ENCODE measurements at places on chromosomes 7 and 10. TPM values are rescaled to one million over a fixed set of nuclear protein-coding genes. Genes with fewer than 3 reads are reported as not detected.
A peak's percentile ranks its signal among the peaks of the same experiment; 100 is the strongest.

The PRKG1 gene
- polyA plus RNA-seq = 12.0 TPM

The TAS2R5 gene
- polyA plus RNA-seq = 6.6 TPM

The WDR86 gene
- 12.0 TPM for polyA plus RNA-seq

The TPK1 gene
- 5.4 TPM for polyA plus RNA-seq

The RELN gene
- 5.0 TPM for polyA plus RNA-seq

The SCRN1 gene
- polyA plus RNA-seq = 25.2 TPM

The CRTAC1 gene
- polyA plus RNA-seq = 2.5 TPM

The AQP1 gene
- polyA plus RNA-seq = 81.6 TPM

The VWC2 gene
- polyA plus RNA-seq = 0.63 TPM

The KCNMA1 gene
- 19.6 TPM for polyA plus RNA-seq

The TRPV6 gene
- polyA plus RNA-seq = 2.2 TPM

The PLXNA4 gene
- polyA plus RNA-seq = 3.2 TPM

The XRCC2 gene
- polyA plus RNA-seq = 6.0 TPM

The LRRN3 gene
- 7.1 TPM for polyA plus RNA-seq

GRCh38 chr7:151891182-151891581, 14.3 kb upstream of the PRKAG2 start:
- DNase-seq = peak; percentile 91

DNA sequence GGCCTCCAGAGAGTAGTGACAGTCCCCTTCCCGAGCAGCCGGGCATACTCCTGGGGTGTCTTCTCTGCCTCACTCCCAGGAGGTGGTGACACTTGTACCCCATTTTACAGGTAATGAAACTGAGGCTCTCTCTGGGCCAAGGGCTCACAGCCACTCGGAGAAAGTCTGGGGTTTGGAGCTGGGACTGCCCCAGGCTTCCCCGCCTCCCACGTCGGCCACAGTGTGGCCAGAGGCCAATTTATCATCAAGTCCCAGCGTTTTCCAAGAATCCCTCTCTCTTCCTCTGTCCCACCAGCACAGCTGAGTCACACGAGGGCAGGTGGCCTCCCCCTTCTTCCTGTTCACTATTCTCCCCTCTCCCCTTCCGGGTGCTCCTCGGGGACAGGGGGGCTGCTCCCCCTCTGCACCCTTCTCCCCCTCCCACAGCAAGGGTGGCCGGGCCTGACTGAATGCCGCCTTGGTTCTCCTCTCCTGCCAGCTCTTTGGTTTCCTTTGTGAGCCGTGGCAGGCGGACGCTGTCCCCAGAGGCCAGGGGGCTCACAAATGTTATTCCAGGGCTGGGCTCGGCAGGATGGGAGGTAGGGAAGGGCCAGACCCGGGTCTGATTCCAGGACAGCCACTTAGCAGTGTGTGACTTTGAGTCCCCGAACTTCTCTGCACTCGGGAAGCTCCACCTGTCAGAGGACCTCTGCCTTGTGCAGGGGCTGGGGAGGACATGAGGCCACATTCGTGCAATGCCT, 17.7 kb downstream of the CLIP2 start:
- no peak for DNase-seq

- no peak for DNase-seq
These were observed 291.1 kb downstream of the ZNF248 start for GRCh38 chr10:37566332-37566731.

DNA sequence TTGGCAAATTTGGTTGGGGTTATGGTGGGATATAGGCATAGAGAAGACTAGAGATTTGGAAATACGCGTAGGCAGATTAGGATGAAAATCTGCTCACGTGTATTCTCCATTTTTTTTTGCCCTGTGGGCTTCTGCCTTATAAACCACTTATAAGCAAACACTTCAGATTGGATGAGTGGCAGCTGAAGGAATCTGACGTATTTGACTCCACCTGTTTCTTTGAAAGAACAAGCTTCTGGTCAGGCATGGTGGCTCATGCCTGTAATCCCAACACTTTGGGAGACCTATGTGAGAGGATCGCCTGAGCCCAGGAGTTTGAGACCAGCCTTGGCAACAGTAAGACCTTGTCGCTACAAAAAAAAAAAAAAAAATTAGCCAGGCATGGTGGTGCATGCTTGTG, 5.1 kb downstream of the STK31 start:
- DNase-seq = no peak

DNA sequence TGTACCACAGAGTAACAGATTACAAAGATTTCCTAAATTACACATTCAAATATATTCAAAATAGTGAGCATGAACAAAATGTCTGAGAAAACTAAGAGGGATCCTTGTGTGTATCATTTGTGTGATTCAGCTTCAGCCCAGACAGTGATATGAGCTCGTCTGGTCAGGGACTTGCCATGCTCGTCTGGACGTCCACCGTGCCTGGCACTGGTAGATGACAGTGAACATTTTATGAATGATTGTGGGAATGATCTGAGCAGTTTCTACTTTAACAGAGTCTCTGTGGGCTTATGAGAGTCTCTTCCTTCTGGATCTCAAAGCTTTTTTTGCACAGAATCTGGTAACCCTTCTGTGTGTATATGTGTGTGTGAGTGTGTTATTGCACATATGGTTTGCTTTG, 34.2 kb upstream of the ANKRD2 start:
- DNase-seq = no peak

- no peak for DNase-seq
These were observed 101.0 kb downstream of the UBE2H start for GRCh38 chr7:129851809-129852208.

DNA sequence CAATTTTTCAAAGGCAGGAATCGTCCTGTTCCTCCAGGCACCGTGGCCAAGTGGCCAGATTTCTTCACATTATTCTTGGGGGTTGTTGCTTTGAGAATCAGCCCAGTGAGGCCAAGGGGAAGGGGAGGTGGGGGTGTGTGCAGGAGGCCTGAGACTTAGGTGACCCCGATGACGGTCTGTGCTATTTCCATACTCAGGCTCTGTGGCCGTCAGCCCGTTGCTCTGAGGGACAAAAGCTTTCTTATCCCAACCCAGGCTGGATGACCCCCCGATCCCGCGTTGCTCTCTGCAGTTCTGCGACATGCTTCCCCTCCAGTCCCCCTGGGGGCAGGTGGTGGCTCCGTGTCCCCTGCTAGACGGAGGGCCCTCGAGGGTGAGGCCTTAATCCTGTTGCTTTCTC, 14.2 kb downstream of the DOCK1 start:
- DNase-seq = no peak

DNA sequence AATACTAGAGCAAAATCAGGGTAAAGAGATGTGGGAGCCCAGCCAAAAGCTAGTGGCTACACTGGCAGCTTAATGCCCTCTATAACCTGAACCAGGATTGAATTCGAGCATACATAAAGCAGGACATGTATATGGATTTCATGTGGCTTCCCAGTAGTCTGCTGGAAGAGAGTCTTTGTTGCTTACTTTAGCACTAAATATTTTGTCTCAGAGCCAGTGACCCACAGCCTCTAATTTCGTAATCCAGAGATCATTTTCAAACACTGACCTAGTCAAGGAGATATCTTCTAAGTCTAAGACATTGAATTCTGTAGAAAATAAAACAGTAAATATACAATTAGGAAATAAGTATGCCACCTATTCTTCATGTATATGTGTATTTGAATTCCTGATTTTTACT, 64.2 kb upstream of the GNAI1 start:
- DNase-seq = no peak

- no peak for DNase-seq
These were observed 98.2 kb downstream of the UNCX start for GRCh38 chr7:1330801-1331425.

GRCh38 chr10:3179174-3179573, 6.6 kb upstream of the PITRM1 start:
- no peak for DNase-seq

DNA sequence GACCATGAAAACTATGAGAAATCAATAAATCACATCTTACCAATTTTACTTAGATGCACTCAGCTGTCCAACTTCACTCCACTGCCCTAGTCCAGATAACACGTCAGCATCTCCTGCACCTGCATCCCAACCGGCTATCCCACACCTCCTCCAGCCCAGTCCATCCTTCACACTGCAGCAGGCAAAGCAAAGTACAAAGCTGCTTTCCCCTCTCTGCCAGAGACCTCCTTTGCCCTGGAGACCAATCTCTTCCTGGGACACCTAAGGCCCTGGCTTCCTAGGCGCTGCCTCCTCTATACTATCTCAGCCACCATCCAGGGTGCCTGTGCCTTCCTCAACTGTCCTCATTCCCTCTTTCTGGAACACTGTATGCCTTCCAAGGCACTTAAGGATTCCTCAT, 90.3 kb upstream of the DDC start:
- DNase-seq = no peak

DNA sequence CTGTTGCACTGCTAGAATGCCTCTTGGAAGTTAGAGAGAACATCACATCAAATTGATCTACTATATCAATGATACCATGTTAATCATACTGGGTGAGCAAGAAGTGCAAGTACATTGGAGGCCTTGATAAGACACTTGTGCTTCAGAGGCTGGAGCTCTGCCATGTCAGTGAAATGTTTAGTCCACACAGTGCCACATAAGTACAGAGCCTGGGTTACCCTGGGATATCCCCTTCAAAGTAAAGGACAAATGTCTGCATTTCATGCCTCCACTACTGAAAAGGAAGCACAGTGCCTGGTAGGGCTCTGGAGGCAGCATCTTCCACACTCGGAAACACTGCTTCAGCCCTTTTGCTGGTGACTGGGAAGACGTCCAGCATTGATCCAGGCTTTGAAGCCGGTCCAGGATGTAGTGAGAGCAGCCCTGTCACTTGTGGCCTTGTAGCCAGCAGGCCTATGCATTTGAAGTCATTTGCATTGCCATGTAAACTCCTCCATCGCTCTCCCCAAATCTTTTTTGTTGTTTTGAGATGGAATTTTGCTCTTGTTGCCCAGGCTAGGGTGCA, 15.7 kb upstream of the STN1 start:
- no peak for DNase-seq

- no peak for DNase-seq
These were observed 161.1 kb downstream of the CRPPA start for GRCh38 chr7:16260236-16260728.

- DNase-seq = peak; percentile 21
These were observed 74.3 kb downstream of the CFAP46 start for GRCh38 chr10:132867801-132868644.

- DNase-seq = no peak
These were observed 24.8 kb upstream of the INPP5A start for GRCh38 chr10:132512693-132513345.

DNA sequence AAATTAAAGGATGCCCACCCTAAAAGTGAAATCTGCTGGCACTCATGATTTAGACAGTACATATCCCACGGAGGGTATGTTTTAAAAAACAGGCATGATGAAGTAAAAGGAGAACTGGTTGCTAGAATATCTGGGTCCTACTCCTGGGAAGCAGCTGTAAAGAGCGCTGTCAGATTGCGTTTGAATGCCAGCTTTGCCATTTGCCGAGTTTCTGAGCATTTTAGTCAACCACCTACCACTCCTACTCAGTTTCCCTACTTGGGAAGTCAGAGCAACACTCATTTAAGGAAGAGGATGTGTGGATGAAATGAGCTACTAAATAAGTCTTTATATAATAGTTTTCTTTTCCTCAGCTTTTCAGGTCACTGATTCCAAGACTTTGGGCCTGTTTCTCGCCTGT, 1.1 kb upstream of the UMAD1 start:
- DNase-seq = no peak

- no peak for DNase-seq
These were observed 26.4 kb downstream of the PRF1 start for GRCh38 chr10:70575874-70576802.

GRCh38 chr7:126083014-126083413, 1153.4 kb upstream of the POT1 start:
- DNase-seq = no peak

DNA sequence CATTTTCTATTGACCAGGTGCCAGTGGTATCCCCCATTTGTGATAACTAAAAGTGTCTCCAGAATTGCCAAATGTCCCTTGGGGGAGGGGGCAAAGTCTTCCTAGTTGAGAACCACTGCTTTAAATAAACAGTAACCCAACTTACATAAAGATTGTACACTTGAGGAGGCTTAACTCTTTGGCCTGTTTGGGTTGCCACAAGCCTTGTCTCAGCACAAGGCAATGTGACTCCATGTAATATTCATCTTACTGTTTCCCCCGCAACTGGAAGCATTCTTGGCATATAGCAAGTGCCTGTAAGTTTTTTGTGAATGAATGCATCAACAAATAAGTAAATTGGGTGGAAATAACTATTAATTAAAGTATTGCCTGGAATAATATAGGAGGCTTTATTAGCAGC, 108.3 kb downstream of the ANK3 start:
- no peak for DNase-seq

GRCh38 chr7:127911968-127912511, 119.2 kb downstream of the LRRC4 start:
- no peak for DNase-seq

DNA sequence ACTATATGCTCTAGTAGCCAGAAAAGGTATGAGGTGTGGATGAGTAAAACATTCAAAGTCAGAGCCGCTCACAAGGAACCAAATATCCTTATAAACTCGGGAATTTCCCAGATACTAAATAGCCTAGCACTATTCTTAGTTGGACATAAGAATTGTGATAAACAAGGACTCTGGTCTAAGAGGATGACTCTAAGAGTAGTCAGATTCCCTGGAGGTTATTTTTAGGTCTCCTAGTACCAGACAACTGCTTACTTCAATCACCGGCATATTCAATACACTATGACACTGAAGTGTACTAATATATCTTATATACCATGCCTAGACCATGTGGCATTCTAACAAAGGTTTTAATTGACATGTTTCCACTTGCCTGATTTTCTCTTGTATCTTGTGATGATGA, 56.5 kb downstream of the LMBR1 start:
- DNase-seq = no peak

- DNase-seq = no peak
These were observed 57.8 kb downstream of the RASGEF1A start for GRCh38 chr10:43209074-43209455.

DNA sequence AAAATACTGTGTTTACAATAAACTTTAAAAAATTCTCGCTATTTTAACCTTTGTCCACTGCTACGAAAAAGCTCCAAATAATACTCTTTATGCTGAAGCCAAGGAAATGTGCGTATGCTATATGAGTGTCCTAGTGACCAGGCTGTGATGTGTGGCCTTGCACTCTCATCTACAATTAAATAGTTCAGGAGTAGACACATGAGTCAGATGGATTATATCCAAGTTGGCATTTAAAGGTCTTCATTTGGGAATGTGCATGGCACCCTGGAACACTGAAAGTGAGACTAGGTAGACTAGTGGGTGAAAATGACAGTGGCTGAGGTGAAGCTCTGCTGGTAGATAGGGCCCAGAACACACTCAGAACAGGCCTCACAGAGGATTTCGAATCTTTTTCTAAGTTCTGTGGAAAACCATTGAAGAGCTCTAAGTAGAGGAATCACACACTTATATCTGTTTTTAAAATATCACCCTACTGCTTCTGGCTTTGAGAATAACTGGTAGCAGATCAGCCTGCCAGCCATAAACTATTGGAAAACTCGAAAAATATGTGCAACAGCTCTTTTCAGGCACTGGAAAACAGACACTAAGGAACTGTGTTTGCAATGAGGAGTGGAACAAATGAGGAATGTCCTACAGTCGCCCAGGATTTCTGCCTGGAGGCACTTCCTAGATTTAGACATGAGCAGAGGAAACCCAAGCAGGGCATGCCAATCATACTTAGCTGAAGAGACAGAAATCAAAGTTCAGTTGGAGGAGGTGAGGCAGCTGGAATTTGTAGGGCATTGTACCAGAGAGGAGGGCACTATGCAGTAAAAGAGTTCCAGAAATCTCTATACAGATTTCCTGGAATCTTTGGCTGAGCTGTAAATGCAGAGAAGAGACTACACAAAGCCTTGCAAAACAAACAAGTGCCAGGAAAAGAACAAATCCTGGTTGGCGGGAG, 603.8 kb upstream of the LRRTM3 start:
- no peak for DNase-seq
